ENCODE measurements at places on chromosomes 2 and 18. TPM values are rescaled to one million over a fixed set of nuclear protein-coding genes. Genes with fewer than 3 reads are reported as not detected.

- DNase-seq: no peak
- no peak overlapping the region for H3K4me3 ChIP-seq
- H3K27ac ChIP-seq: no peak overlapping the region
- no peaks in the 10 kb centered on the region for H3K36me3 ChIP-seq
- peaks cover 8% of the 10 kb centered on the region for H3K4me1 ChIP-seq
Observed at GRCh38 chr2:74688881-74689280, 34.8 kb downstream of the SEMA4F start.

DNA sequence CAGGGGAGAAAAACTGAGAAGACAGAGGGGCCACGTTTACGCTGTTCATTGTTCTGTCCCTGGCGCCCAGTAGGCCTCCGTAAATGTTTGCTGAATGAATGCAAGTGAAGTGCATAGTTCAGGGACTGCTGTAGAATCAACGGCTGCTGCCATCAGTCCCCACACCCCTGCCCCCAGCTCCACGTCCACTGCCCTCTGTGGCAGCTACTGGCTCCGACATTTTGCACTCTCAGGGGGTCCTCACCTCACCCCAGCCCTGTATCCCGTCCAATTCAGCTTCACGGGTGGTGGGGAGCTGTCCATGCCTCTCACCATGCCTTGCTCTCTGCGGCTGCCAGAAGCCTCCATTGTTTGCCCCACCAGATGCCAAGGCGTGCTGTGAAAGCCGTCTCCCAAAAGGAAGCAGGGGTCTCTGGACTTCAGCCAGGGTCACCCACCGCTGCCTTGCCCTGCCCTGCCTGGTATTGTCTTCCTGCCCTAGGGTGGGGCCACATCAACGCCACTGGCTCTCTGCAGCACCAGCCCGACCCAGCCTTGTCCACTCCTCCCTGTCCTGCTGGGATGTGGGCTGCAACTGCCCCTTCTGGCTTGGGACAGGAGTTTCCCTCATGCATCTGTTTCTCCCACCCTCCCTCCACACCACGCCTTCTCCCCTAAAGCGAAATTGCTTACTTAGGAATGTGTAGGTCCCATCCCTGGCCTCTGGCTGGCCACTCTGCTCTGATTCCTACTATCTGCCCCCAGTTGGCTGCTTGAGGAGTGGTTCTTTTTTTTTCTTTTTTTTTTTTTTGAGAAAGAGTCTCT, 86.0 kb downstream of the RHOB start:
- H3K4me1 ChIP-seq: no peaks in the 10 kb centered on the region
- no peak for DNase-seq
- no peak overlapping the region for H3K4me3 ChIP-seq

DNA sequence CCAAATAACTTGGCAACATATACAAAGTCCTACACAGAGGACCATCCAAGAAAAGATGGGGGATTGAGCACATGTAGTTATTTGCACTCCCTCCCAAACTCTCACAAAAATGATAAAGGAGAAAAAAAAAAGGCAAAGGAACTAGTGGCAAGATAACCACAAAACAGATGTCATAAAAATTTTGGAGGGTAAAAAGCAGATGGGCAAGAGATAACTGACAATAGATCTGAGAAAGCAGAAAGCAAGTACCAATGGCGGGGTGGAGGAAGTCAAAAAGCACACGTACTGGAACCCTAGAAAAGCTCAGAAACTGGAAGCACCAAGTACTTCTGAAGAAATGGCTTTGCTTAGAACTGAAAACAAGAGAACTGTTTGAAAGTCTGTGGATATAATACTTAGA, 82.0 kb downstream of the WDPCP start:
- H3K4me1 ChIP-seq: no peaks in the 10 kb centered on the region
- H3K27me3 ChIP-seq: no peaks in the 10 kb centered on the region
- H3K36me3 ChIP-seq: no peaks in the 10 kb centered on the region
- DNase-seq: no peak
- no peak overlapping the region for H3K27ac ChIP-seq
- H3K4me3 ChIP-seq: no peak overlapping the region

GRCh38 chr18:55265130-55265675, 305.9 kb upstream of the CCDC68 start:
- no peak for DNase-seq
- no peaks in the 10 kb centered on the region for H3K36me3 ChIP-seq
- no peak overlapping the region for H3K27ac ChIP-seq
- no peak overlapping the region for H3K4me3 ChIP-seq

- H3K36me3 ChIP-seq: no peaks in the 10 kb centered on the region
- no peaks in the 10 kb centered on the region for H3K27me3 ChIP-seq
- no peak overlapping the region for H3K27ac ChIP-seq
Observed at GRCh38 chr18:76765649-76766048, 56.7 kb upstream of the ZNF236 start.

MOGAT1 gene
- not detected for total RNA-seq

LYPD6 gene
- 3.0 TPM for total RNA-seq

C2orf81 gene
- total RNA-seq: 0.82 TPM

AMER3 gene
- total RNA-seq: 0.32 TPM

DNAH6 gene
- 2.9 TPM for total RNA-seq

RAD51AP2 gene
- not detected for total RNA-seq

Data from transverse colon (tissue), 4 donors.